ENCODE measurements at places on chromosomes 4 and X. TPM values are rescaled to one million over a fixed set of nuclear protein-coding genes. Genes with fewer than 3 reads are reported as not detected.

DNA sequence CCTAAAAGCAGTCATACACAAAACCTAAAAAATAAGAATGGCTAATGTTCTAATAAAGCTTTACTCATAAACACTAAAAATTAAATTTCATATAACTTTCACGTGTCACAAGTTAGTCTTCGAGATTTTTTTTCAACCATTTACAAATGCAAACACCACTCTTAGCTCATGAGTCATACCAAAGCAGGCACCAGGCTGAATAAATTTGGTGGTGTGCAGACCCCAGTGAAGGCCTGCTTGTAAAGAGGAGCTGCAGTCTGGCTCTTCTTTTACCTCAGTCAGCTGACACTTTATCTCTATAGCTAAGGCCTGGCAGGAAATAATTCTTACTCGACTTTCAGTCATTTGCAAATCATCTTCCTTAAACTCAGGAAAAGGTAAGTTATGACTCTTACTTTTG, 37.4 kb downstream of the CLOCK start:
- H3K36me3 ChIP-seq = peaks cover 2% of the 10 kb centered on the region
- no peaks in the 10 kb centered on the region for H3K27me3 ChIP-seq
- H3K4me1 ChIP-seq = peaks cover 23% of the 10 kb centered on the region
- H3K4me3 ChIP-seq = no peak overlapping the region

DNA sequence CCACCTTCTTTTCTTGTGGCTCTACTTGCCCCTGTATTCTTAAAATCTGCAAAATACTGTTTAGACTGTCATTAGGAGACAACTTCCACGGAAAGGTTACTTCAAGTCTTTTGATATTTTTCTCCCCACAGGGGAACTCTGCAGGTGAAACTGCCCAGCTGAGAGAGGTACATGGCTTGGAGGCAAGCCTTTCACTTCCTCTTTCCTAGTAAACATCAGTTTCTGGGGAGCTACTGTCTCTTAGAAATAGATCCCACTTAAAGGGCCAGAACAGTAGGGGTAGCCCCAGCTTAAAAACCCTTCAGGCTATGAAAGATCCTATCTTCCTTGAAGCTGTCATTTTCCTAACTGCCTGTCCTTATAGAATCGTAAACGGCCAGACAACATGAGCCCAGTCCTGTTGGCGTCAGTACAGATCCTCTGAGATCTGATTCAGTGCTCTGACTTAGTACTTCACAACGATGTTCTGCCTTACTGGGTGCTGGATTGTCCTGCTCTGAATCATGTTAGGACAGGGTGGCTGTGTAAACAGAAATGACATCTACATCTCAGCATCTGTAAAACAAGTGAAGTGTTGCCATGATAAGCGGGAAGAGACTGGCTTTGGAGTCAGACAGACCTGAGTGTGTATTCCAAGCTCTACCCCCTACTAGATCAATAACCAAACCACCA, 102.1 kb downstream of the ITIH6 start:
- peaks cover 1% of the 10 kb centered on the region for H3K27me3 ChIP-seq
- H3K4me3 ChIP-seq = no peak overlapping the region
- no peaks in the 10 kb centered on the region for H3K36me3 ChIP-seq
- no peak for DNase-seq
- H3K4me1 ChIP-seq = no peaks in the 10 kb centered on the region

GRCh38 chr4:7569810-7570783, 135.4 kb upstream of the PSAPL1 start:
- H3K4me1 ChIP-seq = no peaks in the 10 kb centered on the region
- H3K36me3 ChIP-seq = peaks cover 2% of the 10 kb centered on the region
- H3K27me3 ChIP-seq = no peaks in the 10 kb centered on the region
- no peak overlapping the region for H3K4me3 ChIP-seq
- DNase-seq = no peak
- H3K27ac ChIP-seq = no peak overlapping the region

DNA sequence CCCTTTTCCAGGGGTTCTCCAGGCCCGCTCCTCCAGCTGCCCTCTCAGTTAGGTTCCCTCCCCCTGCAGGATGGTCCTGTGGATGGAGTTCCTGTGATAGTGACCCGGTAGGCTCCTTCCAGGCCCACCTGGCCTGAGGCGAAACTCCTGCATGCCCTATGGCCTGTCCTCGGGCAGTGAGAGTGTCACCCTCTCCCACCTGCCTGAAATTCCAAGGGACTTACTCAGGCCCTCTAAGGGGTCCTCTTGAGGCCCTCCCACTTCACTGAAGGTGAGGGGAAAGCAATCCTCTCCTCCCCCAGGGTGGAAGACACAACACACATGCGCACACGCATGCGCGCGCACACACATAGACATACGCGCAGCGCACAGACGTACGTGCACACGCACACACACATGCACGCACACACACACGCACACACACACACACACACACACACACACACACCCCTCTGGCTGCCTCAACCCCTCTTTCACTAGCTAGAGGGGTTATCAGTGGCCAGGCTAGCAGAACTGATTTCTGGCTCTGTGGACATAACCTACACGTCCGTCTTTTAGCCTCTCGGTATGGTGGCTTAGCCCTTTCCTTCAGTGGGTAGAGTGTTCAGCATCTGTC, 215.9 kb downstream of the CBR4 start:
- DNase-seq = no peak
- H3K4me1 ChIP-seq = peaks cover 85% of the 10 kb centered on the region
- H3K27me3 ChIP-seq = no peaks in the 10 kb centered on the region

GRCh38 chrX:155841232-155841631, 39.9 kb upstream of the VAMP7 start:
- H3K36me3 ChIP-seq = no peaks in the 10 kb centered on the region
- no peak overlapping the region for H3K27ac ChIP-seq
- no peak for DNase-seq
- H3K4me3 ChIP-seq = no peak overlapping the region
- no peaks in the 10 kb centered on the region for H3K4me1 ChIP-seq
- H3K27me3 ChIP-seq = no peaks in the 10 kb centered on the region

- no peaks in the 10 kb centered on the region for H3K36me3 ChIP-seq
- no peaks in the 10 kb centered on the region for H3K27me3 ChIP-seq
- H3K4me1 ChIP-seq = peaks cover 18% of the 10 kb centered on the region
- DNase-seq = peak; percentile 92
Measured at GRCh38 chr4:157075811-157076577, at the start of gene GLRB. TSS of gene GLRB (plus strand) at chr4:157076150. CDS start at chr4:157078025, 1,875 bp downstream.

DNA sequence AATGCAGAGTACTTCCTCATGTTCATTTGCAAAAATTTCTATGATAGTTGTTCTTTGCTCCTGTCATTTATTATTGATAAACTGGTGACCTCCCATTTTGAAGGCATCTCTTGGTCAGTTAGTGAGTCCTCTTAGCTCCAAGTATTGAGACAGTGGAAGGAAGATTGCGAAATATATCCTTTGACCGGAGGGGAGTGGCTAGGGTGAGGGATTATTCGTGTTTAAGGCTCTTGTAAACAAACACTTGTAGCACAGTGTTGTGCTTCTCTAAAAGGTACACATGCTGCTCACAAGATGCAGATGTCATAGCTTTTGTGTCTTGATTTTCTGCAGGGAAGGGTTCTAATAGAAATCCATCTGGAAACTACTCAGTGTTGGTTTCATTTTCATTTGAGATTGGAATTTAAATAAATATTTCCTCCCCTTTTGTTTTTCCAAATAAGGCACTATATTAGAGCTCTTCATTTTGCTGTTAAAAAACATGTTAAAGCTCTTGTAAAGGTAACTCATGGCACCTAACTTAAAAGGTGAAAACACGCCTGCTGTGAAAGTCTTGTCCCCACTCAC, 21.8 kb downstream of the TXLNG start:
- H3K36me3 ChIP-seq = peaks cover 2% of the 10 kb centered on the region
- H3K4me1 ChIP-seq = peaks cover 18% of the 10 kb centered on the region
- peak overlapping the region; percentile 29 for H3K27ac ChIP-seq
- no peaks in the 10 kb centered on the region for H3K27me3 ChIP-seq

DNA sequence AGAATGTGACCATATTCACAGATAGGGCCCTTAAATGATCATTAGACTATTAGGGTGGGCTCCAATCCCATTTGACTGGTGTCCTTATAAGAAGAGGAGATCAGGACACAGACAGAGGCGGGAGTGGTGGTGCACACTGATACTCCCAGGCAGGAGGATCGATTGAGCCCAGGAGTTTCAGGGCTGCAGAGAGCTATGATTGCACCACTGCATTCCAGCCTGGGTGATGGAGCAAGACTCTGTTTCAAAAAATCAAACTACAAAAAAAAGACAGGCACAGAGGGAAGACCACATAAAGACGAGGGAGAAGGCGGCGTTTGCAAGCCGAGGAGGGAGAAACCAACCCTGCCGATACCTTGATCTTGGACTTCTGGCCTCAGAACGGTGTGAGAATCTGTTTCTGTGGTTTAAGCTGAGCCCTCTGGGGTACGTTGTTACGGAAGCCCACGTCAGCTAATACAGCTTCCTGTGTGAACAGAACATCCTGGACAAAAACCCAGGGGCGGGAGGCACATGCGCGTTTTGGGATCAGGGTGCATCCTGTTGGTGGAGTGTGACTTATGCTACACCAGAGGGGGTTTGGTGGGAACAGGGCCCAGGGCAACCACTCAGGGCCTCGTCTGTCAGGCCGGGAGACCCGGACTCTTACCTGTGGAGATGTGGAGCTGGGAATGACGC, 211.8 kb upstream of the PSAPL1 start:
- H3K27ac ChIP-seq = no peak overlapping the region
- peaks cover 20% of the 10 kb centered on the region for H3K4me1 ChIP-seq
- peaks cover 33% of the 10 kb centered on the region for H3K27me3 ChIP-seq
- H3K36me3 ChIP-seq = peaks cover 5% of the 10 kb centered on the region
- no peak for DNase-seq
- H3K4me3 ChIP-seq = no peak overlapping the region

- H3K27me3 ChIP-seq = no peaks in the 10 kb centered on the region
- H3K27ac ChIP-seq = no peak overlapping the region
- no peak for DNase-seq
- H3K4me1 ChIP-seq = peaks cover 7% of the 10 kb centered on the region
- H3K4me3 ChIP-seq = no peak overlapping the region
Measured at GRCh38 chrX:119698845-119699244, 5.9 kb upstream of the SEPTIN6 start.

- DNase-seq = no peak
- H3K27me3 ChIP-seq = no peaks in the 10 kb centered on the region
- H3K27ac ChIP-seq = no peak overlapping the region
- peaks cover 23% of the 10 kb centered on the region for H3K36me3 ChIP-seq
- H3K4me1 ChIP-seq = peaks cover 8% of the 10 kb centered on the region
Measured at GRCh38 chr4:85994576-85994975, 365.3 kb downstream of the MAPK10 start.

PCSK1N gene
- 69.2 TPM for total RNA-seq

PLAC8 gene
- not detected for total RNA-seq

CRMP1 gene
- total RNA-seq = 59.5 TPM

Measured in chondrocyte (in vitro differentiated cells).